ENCODE measurements at places on chromosomes 13 and 19.

DNA sequence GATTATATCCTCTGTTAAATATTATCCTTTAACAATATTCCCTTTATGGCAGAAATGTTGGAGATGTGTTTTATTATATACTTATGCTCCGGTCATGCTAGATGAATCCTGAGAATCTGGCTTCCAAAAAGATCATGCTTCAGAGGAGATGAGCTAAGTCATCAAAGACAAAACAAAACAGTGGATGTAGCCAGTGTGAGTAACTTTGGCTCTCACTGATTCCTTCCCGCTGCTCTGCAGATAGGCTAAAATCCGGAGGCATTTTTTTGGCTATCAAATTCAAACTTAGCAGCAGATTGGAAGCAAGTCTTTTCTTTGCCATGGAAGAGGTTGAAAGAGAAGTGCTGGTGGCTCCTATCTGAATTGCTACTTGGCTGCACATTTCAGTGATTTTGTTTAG is 295.9 kb downstream of the GPC6 start:
- DNase-seq, result no peak

DNA sequence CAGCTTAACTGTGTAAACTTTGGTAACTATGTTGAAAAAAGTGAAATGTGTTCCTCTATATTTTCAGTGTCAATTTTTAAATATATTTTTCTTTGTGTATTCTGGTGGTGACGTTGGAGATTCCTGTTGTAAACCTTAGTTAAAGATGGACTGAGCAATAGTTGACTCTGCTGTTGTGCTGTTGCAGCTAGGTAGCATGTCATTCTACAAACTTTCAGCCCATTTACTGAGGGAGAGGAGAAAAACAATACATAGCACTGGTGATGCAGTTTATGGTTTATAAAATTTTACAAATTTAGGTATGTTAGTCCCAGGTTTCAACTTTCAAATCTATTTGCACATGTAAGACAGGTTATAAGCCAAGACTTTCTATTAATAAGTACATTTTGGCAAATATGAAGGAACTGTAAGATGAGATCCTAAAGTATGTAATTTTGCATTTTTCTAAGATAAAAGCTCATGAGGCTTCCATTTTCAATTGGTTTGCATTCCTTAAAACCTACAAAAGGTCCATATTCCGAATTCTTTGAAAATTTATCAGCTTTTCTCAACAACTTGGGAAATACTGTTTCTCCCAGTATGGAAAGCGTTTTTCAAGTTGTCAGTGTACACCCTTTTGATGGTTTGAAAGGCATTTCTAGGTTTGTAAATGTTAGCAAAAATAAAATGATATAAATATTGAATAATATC is 1.5 kb downstream of the NDFIP2 start:
- DNase-seq, result no peak

DNA sequence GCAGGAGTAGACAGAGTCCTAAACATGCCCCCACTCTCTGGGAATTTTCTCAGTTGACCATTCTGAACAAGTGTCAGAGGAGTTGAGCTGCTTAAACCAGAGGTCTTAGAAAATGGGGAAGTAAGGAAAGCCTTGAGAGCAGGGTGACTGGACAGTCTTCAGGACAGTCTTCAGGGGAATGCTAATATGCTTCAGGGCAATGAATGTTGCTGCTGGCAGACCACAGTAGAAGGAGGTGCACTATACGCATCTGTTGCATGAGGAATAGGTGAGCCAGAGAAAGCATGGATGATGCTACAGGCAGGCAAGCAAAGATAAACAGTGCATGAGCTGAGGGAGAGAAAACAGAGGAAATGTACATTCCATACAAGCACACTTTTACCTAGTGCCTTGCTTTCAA is 196.6 kb upstream of the GPR12 start:
- DNase-seq, result no peak

GRCh38 chr13:46008631-46009030 is 43.9 kb downstream of the ZC3H13 start:
- DNase-seq, result no peak

GRCh38 chr19:36081385-36081784 is 26.7 kb downstream of the WDR62 start:
- no peak for DNase-seq

GRCh38 chr13:106083620-106084350 is 451.7 kb downstream of the EFNB2 start:
- DNase-seq, result peak; percentile 15

- peak; percentile 7 for DNase-seq
Observed at GRCh38 chr13:97976610-97977521, 23.4 kb downstream of the IPO5 start.

GRCh38 chr13:97386801-97387484 is 47.0 kb upstream of the RAP2A start:
- DNase-seq, result no peak

- no peak for DNase-seq
Observed at GRCh38 chr13:39822437-39822836, 167.0 kb downstream of the COG6 start.

DNA sequence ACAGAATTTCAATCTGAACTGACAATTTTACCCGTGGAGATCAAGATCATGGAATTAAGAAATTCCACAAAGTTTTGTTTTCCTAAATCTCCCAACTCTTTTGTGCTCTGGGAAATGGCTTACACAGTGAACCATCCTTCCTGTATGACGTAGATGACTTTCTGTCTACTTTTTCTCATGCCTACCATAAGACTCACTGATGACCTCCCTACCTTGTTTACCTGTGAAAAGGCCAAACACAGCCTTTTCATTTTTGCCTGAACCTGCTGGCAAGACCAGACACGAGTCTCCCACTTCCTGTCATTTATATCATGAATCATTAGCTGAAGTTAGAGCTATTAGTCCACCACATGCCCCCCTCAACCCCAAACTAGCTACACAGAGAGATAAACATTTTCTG is 4.6 kb upstream of the KBTBD6 start:
- no peak for DNase-seq

DNA sequence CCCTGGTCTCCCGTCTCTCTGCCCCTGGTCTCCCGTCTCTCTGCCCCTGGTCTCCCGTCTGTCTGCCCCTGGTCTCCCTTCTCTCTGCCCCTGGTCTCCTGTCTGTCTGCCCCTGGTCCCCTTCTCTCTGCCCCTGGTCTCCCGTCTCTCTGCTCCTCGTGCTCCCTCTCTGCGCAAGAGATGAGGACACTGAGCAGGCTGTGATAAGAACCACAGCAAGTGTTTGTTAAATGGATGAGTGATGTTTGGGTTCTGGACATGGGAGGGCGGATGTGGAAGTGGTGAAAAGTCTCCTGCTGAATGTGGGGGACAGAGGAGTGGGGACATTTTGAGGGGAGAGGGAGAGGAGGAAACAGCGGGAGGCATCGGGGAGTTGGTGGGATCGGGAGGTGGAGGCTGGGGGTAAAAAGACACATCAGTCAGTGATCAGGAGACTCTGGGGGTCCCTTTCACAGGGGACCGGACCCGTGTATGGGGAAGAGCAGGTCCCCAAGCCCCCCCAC is 8.0 kb downstream of the NPAS1 start:
- no peak for DNase-seq

DNA sequence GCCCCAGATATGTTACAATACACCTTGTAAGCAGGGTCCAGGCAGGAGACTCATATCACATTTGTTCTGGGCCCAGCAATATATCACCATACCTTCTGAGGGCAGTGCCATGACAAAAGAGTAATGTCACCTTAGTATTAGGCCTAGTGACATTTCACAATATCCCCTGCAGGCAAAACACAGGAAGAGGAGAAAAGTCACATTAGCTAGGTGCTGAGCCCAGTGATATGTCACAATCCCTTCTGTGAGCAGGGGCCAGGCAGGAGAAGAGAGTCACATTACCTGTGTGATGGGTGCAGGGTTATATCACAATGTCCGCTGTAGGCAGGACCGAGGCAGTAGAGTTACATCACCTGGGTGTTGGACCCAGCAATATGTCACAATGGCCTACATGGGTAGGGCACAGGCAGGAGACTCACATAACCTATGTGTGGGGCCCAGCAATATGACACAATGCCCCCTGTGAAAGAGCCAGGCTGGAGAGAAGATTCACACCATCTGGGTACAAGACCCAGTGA is 12.4 kb upstream of the ZNF91 start:
- no peak for DNase-seq

GRCh38 chr13:95030821-95031343 is 270.4 kb downstream of the ABCC4 start:
- no peak for DNase-seq

GRCh38 chr13:51759240-51759639 is 44.7 kb downstream of the DHRS12 start:
- no peak for DNase-seq

- DNase-seq, result no peak
Observed at GRCh38 chr19:5697890-5698634, 8.0 kb downstream of the RPL36 start.

DNA sequence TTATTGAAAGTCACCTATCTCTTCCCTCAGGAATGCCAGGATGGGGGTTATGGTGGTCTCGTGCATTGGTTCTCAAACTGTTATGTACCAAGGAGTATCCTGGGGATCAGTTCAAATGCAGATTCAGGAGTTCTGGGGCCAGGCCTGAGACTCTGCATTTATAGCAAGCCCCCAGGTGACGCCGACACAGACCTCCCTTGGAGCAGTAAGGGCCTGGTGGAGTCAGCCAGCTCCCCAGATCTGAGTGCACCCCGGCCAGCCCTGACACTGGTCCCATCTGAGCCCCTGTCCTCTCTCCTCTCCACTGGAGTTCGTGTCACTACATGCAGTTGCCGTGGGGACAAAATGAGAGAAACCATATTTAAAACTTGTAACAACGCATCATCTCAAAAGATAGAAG is 112.9 kb downstream of the COL4A2 start:
- no peak for DNase-seq

DNA sequence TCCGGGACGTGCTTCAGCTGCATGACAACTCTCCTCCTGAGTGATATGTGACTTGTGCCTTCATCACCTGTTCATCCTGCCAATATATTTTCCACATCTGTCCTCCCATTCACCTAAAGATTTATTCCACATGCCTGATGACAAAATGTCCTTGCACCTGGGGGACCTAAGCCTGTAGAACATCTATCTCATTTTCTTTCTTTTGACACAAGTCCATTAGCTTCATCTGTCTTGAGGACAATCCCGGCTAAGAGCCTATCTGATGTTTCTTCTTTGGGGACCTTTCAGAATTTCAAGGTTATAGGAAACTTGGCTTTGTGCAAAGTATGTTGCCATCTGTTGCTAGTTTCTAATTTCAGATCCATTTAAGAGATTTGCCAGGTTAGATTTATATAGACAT is 41.1 kb downstream of the ITGBL1 start:
- DNase-seq, result no peak

GRCh38 chr19:4449022-4449638 is 8.5 kb downstream of the UBXN6 start:
- no peak for DNase-seq

- DNase-seq, result no peak
Observed at GRCh38 chr13:87788363-87788762, 117.2 kb downstream of the SLITRK5 start.

GRCh38 chr19:39082745-39083598 is 1.2 kb upstream of the ACP7 start:
- DNase-seq, result no peak

DNA sequence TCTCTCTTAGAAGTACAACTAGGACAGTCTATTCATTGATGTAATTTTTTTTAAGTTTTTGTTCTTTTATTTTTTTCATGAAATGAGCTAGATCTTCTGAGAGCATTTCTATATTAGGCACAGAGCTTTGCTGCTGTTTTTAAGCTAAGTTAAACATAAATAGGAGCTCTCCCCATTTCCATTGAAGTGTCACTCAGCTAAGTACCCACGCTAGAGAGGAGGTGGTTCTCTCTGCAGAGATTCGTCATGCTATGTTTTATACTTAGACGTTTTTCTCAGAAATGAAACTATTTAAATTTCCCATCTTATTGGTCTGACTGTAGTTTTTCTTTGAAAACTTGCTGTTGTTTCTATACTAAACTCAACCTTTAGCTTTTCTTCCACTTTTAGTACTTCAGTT is 271.5 kb downstream of the PCDH9 start:
- no peak for DNase-seq

- no peak for DNase-seq
Observed at GRCh38 chr13:73079359-73079758, 20.6 kb downstream of the KLF5 start.

DNA sequence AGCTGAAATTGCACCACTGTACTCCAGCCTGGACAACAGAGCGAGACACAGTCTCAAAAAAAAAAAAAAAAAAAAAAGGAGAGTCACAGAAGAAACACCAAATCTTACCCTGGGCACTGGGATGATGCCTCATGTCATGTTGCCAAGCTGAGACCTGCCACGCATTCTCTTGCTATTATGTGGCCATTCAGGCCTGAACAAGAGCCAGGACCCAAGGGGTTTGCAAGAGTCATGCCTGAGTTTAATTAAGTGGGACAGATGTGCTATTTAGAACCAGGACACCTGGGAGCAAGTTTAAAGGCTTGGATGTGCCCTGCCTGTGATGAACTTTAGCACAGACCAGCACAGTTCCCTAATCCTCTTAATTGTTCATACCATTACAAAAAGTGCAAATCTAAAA is 9.8 kb downstream of the PNMA8A start:
- no peak for DNase-seq

DNA sequence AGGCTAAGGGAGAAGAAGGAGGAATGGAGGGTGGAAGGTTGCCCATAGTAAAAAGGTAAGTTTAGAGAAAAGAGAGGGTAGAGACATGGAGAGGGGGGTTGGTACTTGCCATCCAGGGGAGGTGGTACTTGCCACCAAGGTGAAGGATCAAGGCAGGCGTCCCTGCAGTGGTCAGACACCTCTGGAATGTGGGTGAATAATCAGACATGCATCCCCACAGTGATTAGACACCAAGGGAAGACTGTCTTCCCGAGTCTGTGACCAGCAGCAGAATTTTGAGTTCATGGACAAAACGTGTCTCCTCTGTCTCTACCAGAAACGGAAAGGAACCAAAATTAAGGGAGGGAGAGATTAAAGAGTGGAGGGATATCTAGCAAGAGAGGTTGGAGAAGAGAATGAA is 27.1 kb upstream of the IGFL1 start:
- DNase-seq, result no peak

DNA sequence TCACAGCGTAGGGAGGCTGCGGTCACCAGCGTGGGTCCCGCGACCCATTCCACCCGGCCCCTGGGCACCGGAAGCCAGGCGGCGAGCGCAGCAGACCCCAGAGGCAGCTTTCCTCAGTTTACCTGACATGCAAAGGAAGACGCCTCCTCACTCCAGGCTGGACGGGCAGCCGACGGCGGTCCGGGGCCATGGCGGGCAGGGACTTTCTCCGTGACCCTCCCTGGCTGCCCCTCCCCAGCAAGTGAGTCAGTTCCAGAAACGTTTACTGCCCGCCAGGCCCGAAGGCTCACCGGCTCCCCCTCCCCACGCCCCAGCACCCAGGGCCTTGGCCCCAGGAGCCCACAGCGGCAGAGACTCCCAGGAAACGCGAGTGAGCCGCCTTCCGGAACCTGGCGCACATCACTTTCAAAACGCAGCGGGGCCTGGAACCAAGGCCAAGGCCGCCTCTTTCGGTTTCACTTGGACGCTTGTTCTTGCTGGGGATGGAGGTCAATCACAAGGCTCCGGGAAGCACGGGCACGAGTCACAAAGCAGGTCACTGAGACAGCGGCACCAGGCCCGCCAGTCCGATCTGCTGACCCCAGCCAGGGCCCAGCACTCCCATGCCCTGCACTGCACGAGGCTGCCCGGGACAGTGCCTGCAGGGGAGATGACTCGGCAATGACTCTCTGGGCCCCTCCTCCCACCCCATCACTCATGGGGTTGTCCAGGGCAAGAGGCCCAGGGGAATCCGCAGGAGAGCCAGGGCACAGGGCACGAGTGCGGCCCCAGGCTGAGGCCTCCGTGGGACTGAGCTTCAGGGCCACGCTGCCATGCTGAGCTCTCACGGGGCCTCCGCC is 5.3 kb downstream of the SBNO2 start:
- DNase-seq, result no peak

Data from iPS DF 19.7 (cell line).